Iris pigment epithelial cell (primary cell): ENCODE measurements at places on chromosomes 5 and 9.

- DNase-seq: no peak
These were observed 348.2 kb upstream of the NUDT12 start for GRCh38 chr5:103910786-103911185.

DNA sequence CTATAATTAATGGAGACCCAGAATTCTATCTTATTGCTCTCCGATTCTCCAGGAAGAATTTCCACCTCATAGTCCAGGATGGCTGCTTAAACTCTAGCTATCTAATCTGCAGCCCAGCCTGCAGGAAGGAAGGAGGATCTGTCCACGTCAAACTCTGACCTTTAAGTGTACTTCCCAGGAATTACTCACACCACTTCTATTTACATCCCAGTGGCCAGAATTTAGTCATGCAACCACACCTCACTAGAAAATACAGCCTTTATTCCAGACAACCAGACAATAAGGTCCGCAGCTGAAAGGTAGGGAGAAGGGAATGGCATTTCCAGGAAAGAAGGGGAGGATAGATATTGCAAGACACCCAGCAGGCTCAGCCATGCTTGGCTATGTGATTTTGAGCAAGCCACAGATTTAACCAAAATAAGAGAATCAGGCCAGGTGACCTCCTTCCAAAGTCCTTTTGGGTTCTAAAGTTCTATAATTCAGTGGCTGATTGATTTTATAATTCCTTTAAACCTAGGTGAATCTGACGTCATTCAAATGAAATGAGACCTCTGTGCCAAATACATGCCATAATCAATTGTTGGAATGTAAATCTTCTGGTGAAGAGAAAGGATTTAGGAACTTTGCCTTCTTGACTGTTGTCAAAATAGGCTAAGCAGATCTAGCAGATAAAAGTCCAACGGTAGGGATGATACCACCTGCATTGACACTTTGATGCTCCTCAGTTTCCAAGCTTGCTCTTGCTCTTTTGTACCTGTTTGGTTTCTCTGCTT lies 3.7 kb upstream of the DENND1A start:
- DNase-seq: peak; percentile 63

DNA sequence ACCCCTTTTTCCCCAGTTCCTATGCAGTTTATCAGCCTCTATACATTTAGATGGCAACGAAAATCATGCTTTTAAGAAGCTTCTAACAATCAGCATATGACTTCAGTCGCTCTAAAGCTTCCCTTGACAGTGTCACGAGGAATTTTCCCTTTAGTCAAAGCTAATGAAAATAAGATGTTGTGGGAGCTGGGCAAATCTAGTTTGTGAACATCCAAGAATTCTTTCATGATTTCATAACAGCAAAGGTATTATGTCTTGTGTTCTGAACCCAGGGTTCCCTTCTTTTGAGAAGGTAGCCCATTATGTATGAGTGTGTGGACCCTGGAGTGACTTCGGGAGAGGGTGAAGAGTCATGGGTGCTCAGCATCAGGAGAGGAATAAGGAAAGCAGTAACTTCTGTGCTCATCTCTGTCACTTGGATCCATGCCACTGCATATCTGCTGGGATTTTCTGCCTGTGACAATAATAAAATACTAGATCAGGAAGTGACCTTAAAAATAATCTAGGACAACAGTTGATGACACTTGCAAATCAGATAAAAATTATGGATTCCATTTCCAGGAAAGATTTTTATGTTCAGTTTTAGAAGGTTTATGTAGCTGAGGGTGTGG lies 102.4 kb downstream of the PCSK1 start:
- DNase-seq: peak; percentile 21

GRCh38 chr9:69168709-69169217 lies 5.3 kb upstream of the TJP2 start:
- DNase-seq: peak; percentile 87

GRCh38 chr5:1909346-1909985 lies 26.7 kb upstream of the IRX4 start:
- DNase-seq: no peak

- no peak for DNase-seq
These were observed 2.8 kb downstream of the GALNT10 start for GRCh38 chr5:154193283-154193682.

- DNase-seq: no peak
These were observed 11.1 kb upstream of the CACNA1B start for GRCh38 chr9:137866226-137867141.

DNA sequence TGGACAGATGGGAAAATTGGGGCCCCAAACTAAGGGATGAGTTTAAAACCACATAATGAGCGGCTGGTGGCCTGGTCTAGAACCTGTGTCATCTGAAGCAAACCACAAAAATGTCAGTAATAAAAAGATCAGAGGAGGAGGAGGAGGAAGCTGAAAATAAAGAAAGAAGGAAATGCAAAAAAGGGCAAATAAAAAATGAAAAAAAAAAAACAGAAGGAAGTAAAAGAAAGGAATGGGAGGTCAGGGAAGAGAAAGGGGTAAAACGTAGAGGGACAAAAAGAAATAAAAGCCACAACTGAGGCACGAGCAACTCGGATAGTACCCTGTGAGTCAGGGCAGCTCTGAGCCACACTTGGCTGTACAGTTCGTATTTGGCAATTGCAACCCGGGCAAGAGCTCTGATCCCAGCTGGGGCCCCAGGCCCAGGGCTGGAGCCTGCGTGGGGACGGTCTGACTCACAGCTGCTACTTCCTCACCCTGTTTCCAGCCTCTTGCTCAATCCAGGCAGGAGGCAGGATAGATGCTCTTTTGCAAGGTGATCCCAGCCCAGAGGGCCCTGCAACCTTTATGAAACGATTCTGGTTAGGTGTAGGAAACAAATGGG lies 137.9 kb upstream of the TRIM32 start:
- DNase-seq: peak; percentile 97

- DNase-seq: peak; percentile 14
These were observed 495.9 kb downstream of the CSNK1G3 start for GRCh38 chr5:124007675-124008398.

GRCh38 chr5:105146867-105147266 lies 1584.3 kb upstream of the NUDT12 start:
- no peak for DNase-seq

GRCh38 chr5:39191216-39191615 lies 28.1 kb downstream of the FYB1 start:
- DNase-seq: no peak

GRCh38 chr9:127779136-127779981 lies 893 bp upstream of the SH2D3C start:
- no peak for DNase-seq

- no peak for DNase-seq
These were observed 49.9 kb downstream of the ISL1 start for GRCh38 chr5:51433052-51433710.

DNA sequence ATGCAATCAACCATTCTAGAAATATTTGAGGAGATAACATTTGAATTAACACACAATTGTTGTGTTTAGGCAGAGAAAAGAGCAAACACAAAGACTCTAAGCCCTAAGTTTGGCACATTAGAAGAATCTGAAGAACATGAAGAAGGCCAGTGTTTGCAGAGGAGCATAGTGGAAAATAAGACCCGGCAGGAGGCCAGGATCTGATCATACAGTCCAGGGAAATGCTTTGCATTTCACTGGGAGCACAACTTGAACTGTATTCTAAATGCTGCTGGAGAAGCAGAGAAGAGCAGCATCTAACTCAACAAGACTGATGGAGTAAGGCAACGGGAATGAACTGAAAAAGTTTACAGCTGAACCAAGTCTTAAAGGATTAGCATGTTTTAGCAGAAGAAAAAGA lies 463.4 kb downstream of the ZNF608 start:
- DNase-seq: no peak

DNA sequence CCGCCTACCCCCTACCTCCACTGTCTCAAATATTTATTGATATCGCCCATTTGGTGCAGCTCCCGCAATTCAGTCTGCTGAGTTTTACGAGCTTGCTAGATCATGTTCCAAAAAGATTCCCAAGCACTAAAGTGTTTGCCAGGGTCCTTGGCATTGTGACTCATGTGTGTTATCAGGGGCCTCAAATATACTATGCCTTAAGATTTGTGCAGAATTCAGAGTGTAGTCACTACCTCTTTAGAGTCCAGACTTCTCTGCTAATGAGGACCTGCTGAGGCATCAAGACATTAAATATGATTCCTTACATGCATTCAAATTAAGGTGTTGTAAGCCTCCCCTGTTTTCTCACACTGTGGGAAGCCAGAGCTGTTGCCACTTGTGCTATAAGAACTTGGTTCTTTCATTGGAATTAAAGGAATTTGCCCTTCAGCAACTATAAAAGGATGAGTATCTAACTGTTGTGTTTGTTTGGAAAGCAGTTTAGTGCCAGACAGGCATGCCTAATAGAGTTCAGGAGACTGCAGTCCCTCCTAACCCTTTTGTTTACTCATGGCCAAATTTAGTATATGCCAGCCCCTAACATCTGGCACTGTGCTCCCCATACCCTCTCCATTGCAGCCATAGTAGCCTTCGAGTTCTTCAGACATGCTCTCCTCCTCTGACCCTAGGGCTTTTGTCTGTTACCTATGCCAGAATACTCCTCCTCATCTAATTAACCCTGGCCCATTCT lies 316.4 kb downstream of the NR3C1 start:
- peak; percentile 55 for DNase-seq

- DNase-seq: peak; percentile 89
These were observed 17.4 kb downstream of the MGAT1 start for GRCh38 chr5:180785121-180785781.

DNA sequence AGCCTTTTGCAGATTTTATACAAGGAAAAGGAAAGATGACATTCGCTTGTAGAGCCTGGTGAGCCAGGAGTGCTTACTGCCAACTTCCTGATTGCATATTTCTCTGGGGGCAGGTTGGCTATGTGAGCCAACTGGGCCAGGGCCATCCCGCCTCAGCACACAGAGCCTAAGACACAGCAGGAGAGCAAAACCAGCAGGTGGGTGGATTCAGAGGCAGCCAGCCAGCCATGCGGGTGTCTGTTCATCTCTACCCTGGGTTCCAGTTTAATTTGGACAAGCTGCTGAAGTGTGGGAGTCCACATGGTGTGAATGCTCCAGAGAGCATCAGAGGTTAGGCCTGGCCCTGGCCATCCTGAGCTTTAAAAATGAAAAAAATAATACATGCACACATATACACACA lies 291.4 kb downstream of the ARHGEF28 start:
- DNase-seq: no peak

DNA sequence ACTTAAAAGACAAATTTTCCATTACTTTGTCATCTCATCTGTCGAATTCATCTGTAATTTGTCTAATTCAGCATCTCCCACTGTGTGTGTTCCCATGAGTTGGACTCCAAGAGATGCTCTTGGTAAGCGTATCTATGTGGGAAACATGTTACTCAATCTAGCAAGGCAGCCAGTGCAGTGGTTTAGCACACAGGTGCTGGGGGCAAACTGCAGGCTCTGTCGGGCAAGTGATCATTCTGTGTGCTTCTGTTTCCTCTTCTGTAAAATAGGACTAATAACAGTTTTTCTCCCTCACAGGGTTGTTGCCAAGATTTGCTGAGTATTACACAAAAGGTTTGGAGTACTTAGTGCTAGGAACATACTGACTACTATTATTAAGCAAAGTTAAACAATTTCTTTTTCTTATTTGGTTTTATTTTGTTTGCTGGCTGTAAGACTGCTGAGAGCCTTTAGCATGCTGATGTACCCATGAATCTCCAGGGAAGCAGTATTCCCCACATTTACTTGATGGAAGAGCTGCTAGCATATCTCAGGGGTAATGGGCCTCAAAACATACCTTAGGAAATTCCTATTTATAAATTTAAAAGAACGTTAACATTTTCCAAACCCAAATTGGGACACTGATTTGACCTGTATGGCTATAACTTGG lies 709 bp upstream of the GAPT start:
- DNase-seq: no peak

DNA sequence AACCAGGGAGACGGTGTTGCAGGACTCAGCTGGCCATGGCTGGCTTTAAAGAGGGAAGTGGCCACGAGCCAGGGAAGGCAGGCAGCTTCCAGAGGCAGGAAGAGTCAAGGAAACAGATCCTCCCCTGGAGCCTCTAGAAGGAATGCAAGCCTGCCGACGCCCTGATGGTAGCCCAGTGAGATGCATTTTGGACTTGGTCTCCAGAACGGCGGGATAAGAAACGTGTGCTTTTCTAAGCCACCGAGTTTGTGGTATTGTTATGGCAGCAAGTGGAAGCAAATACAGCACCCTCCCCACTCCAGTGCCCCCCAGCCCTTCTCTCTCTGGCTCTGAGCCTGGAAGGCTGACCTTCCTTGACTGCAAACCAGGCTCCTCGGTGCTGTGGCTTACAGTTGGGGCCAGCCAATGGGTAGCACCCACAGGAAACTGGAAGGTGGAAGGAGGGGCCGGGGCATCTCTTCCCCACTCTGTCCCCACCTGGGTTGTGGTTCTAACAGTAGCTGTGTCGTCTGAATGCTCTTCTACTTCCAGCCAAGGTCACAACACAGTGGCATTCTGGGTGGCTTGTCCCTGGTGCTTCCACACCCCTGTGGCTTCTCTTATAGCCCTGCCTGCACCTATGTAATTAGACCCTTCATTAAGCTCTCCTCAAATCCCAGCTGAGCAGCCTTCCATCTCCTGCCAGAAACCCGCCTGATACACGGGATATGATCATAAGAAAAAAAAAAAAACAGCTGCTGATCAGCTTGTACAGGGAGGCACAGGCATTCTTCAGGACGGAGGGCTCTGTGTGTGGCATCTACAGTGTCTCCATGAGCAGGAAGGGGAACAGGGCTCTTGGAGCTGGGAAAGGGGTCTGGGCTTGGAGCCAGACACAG lies 29.9 kb upstream of the UNC5A start:
- no peak for DNase-seq

DNA sequence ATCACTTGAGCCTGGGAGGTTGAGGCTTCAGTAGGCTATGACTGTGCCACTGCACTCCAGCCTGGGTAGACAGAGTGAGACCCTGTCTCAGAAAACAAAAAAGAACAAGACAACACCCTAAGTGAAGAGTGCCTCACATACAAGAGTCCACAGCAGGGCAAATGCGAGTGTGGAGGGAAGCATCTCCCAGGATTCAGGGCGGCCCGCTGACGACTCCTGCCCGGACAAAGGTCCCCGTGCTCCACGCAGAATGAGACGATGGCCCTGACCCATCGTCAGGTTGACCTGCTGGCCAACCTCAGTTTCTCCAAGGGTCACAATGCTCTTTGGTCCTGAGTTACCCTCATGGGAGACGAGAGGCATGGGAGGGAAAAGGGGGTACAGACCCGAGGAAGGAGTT lies 18.3 kb downstream of the MRNIP start:
- no peak for DNase-seq

DNA sequence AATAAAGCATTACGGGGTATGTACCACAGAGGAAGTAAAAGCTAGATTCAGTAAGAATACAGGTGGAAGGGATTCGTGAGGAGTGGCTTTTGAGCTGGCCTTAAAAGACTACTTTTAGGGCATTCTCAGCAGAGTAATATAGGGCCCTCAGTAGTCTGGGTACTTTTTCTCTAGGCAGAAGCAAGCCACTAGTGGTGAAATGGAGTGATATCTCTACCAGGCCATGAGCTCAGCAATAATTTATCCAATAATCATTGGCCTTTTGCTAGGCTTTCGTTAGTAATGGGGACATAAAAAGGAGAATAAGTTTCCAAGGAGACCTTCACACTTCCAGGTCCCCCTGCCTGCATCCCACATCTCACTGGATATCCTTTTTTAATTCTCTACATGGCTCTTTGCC lies 1.7 kb downstream of the POLR3G start:
- DNase-seq: no peak
